ENCODE measurements at places on chromosomes 2 and 18. TPM values are rescaled to one million over a fixed set of nuclear protein-coding genes. Genes with fewer than 3 reads are reported as not detected.

DNA sequence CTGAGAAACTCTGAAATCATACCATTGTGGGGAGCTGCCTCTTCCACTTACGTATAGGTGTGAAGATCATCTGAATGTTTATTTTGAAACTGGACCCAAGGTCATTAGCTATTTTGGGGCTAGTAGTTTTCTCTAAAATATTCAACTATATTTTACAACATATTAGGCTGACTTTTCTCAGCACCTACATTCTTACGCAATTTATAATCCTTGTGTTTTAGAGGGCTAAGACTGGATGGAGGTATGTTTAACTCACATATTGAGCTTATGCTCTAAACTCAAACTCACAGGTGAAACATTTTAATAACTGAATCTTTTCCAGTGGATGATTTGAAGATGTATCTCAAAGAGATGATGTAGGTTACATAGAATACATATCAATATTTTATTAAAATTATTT is 49.2 kb downstream of the EFEMP1 start:
- no peak overlapping the region for H3K4me3 ChIP-seq
- DNase-seq = no peak
- H3K27ac ChIP-seq = no peak overlapping the region

PLEK gene
- total RNA-seq = 11.2 TPM

DNA sequence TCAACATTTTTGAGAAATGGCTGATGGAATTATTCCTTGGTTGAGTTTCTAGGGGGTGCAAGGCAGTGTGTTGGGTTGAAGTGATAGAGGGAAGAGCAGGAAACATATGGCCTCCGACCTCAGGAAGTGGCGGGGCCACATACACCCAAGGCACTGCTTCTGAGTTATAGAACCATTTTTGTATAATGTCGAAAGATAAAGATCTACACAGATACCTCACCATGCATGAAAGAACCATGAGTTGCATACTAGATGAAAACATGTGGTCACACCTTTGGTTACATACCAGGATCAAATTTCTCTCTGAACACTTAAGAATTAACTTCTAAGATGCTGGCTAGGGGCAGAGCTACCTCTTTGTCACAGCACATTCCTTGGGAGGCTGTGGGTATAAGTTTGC is 23.2 kb downstream of the LAMA3 start:
- no peak for DNase-seq
- H3K27ac ChIP-seq = no peak overlapping the region
- H3K36me3 ChIP-seq = no peaks in the 10 kb centered on the region
- no peaks in the 10 kb centered on the region for H3K27me3 ChIP-seq
- H3K4me3 ChIP-seq = no peak overlapping the region
- H3K4me1 ChIP-seq = no peaks in the 10 kb centered on the region

DNA sequence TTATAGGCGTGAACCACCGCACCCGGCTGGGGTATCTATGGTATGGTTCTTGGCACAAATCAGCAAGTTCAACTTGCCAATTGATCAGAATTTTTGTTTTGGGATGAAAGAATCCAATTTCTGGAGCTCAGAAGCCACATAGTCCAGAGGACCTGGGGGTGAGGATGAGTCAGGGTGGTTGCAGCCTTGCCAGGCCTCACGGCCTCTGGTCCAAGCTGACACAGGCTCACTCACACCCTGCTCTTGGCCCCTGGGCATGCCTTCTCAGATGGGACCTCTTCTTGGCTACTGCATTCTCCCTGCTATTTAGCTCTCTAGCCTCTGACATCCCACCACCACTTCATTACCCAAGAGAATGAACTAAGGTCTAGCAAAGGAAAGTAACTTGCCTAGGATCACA is 16.3 kb downstream of the CAPG start:
- H3K4me1 ChIP-seq = peaks cover 3% of the 10 kb centered on the region
- no peak for DNase-seq
- no peak overlapping the region for H3K4me3 ChIP-seq
- peak overlapping the region; percentile 13 for H3K27ac ChIP-seq

- no peaks in the 10 kb centered on the region for H3K36me3 ChIP-seq
- no peaks in the 10 kb centered on the region for H3K27me3 ChIP-seq
Observed at GRCh38 chr2:150806336-150806735, 318.9 kb upstream of the RND3 start.
